Pons (tissue), 1 donor: ENCODE measurements at places on chromosomes 13 and 19.

- no peak for DNase-seq
Measured at GRCh38 chr19:34313188-34313587, 51.8 kb upstream of the GPI start.

DNA sequence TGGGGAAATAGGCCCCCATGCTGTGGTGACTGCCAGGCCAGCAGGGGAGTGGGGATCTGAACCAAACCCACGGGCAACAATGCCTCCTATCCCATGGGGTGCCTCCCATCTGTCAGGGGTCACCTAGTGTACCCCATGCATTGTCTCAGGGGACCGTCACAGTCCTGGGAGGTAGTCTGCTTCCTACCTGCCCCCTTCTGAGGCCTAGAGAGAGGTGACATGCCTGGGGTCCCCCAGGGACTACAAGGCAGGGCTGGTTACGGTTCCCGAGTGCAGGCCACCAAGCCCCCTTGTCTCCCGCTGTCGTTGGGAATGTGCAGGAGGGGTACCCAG is 11.1 kb downstream of the NDUFB7 start:
- DNase-seq: peak; percentile 0

DNA sequence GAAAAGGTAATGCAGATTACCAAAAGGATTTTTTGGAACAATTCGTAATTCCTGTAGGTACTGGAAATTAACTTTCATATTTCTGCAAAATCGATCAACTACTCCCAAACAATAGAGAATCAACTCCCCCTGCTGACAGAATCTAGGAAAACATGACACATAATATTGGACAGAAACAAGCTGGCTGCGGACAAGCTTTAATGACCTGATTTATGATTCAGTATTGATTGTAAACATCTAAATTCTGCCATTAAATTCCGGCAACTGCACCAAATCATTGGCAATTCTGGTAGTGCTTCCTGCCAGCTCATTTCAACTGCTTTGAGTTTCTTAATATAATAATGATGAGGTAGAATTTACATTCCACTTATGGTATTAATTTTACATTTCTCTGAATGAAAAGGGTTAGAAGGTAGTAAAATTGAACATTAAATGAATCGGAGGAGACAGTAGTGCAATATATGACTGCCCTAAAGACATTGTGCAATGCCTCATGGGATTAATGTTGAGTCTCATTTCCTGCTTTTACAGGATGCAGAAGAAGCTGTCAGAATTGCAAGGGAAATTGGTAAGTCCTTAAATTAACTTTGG is 146.5 kb downstream of the PCCA start:
- peak; percentile 70 for DNase-seq

DNA sequence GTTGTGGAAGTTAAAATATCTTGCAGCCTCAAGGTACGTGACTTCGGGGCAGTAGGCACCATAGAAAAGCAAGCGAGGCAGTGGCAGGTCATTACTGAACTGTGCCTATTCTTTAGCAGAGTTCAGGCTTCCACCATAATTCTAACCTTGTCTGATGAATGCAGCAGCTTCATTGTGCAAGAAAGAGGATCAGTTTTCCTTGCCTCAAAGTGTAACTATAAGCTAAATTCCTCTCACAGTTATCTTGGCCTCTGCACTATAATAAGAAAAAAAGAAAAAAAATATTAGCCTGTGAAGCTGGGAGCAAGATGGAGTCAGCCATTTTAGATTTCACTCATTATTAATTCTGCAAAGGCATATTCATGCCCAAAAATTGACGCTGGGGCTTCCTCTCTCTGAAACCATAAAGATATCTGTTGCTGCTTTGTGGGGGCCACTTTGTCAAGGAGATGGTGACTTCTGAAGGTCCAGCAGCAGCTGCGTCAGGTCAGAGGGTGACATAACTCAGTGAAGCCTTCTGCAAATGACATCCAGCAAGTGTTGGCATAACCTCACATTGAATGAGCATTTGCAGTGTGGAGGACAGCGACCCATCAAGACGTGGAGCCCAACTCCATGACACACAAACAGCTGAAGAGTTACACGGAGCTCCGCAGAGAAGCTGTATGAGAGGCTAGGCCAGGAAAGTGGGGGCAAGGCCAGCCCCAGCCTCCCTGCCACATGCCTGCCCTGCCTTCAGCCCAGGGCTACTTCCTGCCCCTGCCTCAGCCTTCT is 23.1 kb upstream of the SACS start:
- DNase-seq: no peak

GRCh38 chr19:10334588-10335351 is 1.4 kb upstream of the RAVER1 start:
- DNase-seq: peak; percentile 45

DNA sequence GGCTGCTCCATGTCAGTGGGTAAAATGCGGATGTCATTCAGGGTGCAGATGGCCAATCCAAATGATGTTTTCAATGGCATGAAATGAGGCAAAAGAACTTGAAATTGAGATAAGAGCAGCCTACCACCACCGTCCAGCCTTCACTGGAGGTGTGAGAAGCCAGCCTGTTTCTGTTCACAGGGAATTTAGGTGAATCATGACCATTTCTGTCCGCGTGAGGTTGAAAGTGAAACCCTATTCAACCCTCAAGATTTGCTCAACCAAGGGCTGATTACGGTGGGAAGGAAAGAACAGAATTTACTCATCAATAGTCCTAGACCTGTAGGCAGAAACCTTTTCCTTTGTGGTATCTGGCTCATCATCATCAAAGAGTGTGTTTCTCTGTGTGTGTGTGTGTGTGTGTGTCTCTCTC is 370.7 kb downstream of the COG6 start:
- DNase-seq: no peak
